Left ventricle myocardium superior (tissue), 1 donor: ENCODE measurements at places on chromosomes 6 and 20. TPM values are rescaled to one million over a fixed set of nuclear protein-coding genes. Genes with fewer than 3 reads are reported as not detected.

The ADGRG6 gene
- total RNA-seq = 3.8 TPM

GRCh38 chr6:123804014-123804786, 535 bp downstream of the NKAIN2 start:
- peak; percentile 42 for DNase-seq

DNA sequence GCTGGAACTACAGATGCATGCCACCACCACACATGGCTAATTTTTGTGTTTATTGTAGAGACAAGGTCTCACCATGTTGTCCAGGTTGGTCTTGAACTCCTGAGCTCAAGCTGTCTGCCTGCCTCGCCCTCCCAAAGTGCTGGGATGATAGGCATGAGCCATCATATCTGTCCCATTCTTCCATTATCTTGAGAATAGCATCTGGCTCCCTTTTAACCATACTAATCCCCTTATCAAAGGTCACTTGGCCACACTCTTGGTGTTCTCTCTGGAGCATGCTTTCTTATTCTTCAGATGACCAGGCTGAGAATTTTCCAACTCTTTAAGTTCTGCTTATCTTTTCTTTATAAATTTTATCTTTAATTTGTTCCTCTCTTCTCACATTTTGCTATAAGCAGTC, 15.9 kb upstream of the TRERF1 start:
- no peak for DNase-seq

DNA sequence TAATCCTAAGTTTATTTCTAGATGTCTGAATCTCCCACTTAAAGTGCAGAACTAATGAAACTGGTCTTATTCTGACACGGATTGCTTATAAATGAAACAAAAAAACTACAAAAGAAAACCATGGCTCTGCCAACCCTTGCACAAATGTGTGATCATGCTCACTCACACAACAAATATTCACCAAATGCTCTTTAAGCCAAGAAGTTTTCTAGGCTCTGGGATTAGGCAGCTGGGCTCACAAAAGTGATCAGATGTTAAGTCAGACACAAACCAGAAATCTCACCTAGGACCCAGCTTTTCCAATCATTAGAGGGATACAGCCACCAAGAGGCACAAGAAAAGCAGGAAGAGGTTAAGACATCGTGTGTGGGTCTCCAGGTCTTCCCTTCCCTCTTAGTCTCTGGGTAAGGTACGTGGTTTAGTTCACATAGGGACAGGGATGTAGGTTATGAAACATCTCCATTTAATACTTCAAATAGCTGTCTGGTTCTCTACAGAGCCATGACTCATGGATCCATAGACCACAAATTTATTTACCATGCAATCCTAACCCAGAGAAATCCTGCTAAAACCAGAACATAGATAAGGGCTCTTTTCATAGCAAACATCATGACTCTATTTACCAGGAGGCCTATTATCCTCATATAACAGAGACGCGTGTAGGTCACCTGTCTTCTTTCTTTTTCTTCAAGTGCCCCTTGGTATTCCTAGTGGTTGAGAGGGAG, 165.2 kb downstream of the WDR27 start:
- DNase-seq = no peak

GRCh38 chr6:16248271-16248853, 10.0 kb downstream of the GMPR start:
- no peak for DNase-seq

The ADGRF1 gene
- not detected for total RNA-seq

DNA sequence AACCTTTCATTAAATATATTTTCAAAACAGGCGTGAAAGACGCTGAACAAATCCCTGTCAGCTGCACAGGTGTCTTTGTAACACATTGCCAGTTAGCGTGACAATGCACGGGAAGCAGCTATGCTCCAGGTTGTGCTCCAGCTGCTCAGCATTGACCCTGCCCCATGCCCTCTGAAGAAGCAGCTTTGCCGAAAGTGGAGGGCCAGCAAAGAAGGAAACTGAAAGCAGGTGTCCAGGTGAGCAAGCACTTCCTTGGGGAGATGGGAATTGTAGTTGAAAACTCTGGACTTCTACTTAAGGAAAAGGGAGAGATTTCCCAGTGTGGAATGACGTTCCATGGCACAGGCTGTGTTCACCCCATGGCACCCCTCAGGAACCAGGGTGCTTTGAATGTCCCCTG, 125.7 kb downstream of the TTLL2 start:
- DNase-seq = no peak

- DNase-seq = no peak
Measured at GRCh38 chr6:111347589-111347988, 135.4 kb downstream of the REV3L start.

- DNase-seq = no peak
Measured at GRCh38 chr20:54726687-54727300, 251.4 kb downstream of the DOK5 start.

DNA sequence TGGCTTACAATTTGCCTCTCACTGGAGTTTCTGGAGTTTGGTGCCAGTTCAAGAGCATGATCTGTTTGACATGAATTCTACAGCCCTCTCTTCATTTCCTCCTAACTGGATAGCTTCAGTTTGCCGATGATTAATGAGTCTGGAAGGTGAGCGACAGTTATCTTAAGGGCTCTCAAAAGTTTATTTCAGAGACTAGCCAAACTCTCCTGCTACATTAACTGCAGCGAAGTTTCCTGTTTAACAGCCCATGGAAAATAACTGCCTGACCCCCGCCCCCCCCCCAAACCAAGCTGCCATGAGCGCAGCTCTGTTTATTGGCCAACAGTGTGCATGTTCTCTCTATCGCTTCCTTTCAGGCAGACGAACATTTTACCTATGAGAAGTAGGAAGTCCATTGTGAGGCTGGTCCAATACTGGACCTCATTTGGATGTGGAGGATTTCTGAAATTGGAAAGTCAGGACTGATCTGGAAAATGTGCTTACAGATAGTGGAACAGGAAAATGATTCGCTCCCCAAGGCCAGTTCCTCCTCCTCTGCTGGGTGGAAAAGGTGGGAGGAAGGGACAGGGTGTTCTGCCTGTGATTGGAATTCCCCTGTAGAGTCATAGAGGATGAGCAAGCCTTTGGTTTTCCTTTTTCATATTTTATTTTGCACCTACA, 522.2 kb upstream of the JAG1 start:
- DNase-seq = no peak

GRCh38 chr20:1103751-1104150, 14.7 kb upstream of the PSMF1 start:
- DNase-seq = no peak

The C2 gene
- total RNA-seq = 5.8 TPM

- no peak for DNase-seq
Measured at GRCh38 chr20:50141811-50142561, 11.5 kb downstream of the PEDS1 start.

The EXOC2 gene
- total RNA-seq = 12.7 TPM

DNA sequence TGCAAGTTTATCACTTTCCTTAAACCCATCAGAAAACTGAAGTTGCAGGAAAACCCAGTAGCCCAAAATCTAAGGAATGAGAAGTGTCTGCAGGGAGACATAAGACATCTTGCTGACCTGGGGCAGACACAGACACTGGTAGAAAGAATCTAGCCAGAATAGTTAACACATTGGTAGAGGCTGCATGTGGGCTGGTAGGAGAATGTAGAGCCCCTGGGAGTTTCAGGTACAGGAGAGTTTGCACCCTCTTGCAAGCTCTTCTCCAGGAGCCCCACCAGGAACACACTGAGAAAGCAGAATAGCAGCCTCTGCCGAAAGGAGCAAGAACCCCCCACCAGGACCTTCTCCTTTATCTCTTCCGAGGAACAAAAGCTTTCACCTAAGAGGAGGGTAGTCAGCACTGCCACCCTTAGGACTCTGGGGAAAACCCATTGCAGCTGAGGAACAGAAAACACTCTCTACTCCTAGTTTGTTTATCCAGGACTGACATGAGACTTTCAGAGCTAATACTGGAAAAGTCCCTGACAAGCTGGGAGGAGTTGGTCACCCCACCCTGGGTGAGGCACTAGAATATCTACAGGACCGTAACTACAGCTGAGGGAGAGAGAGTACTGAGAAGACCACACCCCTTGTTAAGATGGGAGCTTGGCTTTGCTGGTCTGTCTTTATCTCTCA, 10.5 kb upstream of the OGFRL1 start:
- DNase-seq = no peak

DNA sequence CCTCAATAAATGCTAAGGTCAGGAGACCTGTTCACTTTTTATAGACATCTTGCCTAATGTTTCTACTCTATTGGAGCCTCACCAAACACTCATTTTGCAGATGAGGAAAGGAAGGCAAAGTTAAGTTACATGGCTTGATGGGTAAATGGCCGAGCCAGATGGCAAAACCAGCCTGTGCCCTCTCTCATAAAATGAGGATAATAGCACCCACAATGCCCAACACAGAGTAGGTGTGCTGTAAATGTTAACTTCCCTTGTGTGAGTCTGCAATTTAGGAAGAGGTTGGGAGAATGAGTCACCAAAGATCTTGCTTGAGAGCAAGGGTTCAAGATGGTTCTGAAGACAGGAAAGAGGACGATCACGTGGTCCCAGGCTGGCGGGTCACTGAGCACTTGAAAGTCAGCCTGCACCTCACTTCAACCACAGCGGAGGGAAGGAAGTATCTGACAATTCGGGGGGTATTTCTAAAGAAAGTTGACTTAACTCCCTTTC, 3.3 kb downstream of the KCNK5 start:
- no peak for DNase-seq

- DNase-seq = peak; percentile 53
Measured at GRCh38 chr20:42082611-42083010, 464.4 kb upstream of the CHD6 start.

- no peak for DNase-seq
Measured at GRCh38 chr6:142387997-142388815, 86.4 kb downstream of the ADGRG6 start.

The PMEPA1 gene
- 24.7 TPM for total RNA-seq

DNA sequence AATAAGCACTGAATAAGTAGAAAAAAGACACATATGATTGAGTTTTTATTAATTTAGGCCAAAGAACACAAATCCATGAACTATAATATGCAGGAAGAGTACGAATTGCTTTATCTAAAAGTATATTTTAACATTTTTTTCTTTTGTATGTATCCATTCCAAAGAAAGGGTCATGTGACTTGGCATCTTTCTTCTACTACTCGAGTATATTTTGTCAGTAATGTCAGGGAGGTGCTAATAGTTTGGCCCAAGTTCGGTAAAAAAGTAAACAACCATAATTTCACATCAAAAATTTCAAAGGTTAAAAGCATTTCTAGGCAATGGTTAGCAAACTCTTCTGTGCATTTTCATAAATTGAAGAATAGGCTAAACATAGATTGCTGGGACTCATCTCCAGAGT, 18.7 kb downstream of the DEFB110 start:
- no peak for DNase-seq

DNA sequence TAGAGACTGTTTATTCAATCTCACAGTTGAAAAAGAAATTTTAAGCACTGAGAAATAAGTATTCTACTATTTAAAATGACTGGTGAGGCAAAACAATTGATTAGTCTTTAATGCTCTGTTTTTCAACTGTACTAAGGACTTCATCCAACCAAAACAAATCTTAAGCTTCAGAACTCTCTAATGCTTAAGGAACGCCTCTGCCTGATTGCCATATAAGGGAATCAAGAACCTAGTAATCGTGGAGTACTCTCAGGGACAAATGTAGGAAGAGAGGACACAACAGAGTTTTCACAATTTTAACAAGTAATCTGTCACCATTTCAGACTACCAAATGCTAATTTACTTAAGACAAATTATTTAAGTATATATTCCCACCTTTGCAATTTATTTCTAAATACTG, 16.1 kb downstream of the FBXO30 start:
- no peak for DNase-seq

GRCh38 chr6:38283734-38284362, 355.9 kb downstream of the BTBD9 start:
- no peak for DNase-seq

DNA sequence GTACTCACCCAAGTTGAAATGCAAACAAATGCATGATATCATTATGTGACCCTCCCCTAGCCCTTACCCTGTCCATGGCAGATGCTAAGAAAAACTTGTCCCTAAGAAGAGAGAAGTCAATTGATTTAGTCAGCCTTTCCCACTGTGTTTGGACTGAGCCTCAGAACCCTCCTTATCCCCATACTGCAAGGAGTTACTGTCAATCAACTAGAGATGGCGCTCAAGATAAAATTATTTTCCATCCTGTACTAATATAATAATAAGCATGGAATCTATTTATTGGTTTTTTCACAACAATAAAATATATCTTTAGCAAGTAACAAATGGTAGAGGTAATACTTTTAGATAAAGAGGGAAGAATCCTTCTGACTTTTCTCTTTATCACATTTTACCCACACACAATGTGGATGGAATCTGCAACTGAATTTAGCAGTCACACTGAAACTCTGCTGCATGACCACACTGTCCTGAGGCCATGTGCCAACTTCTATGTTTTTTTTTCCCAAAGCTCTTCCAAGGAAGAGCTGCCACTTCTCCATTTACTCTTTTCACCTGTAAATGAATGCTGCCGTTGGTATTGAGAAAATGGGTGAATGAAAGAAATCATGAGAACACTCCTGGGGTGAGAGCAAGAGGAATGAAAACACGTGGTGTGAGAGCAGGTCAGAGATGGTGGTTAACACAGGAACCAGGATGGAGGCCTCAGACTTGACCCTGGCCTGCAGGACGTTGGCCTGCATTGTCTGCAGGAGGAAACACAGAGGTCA, 10.5 kb downstream of the NT5E start:
- no peak for DNase-seq

DNA sequence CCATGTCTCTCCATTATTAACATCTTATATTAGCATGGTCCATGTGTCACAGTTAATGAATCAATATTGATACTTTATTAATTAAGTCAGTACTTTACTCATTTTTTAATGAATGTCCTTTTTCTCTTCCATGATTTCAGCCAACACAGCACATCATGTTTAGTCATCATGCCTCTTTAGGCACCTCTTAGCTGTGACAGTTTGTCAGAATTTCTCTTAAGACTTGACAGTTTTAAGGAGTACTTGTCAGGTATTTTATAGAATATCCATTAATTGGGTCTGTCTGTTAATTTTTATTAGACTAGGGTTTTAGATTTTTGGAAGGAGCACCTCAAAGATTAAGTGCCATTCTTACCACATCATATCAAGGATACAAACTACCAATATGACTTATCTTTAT, 729.4 kb downstream of the HACE1 start:
- DNase-seq = no peak

DNA sequence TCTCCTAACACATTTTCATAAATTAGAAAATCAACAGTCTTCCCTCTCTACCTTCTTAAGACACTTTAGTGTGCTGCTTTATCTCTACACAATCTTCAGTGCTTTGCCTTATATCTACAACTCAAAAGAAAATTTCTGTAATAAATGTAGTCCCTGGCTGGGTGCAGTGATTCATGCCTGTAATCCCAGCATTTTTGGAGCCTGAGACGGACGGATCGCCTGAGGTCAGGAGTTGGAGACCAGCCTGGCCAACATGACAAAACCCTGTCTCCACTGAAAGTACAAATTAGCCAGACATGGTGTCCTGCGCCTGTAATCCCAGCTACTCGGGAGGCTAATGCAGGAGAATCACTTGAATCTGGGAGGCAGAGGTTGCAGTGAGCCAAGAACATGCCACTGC, 9.7 kb upstream of the EDN1 start:
- DNase-seq = no peak

The BMP2 gene
- total RNA-seq = 3.0 TPM

The CST11 gene
- not detected for total RNA-seq

The PNISR gene
- total RNA-seq = 54.6 TPM

GRCh38 chr20:61170496-61171320, 81.4 kb upstream of the CDH4 start:
- no peak for DNase-seq
